HCT116 (cell line): ENCODE measurements at places on chromosomes 3 and 15.

- no peak for DNase-seq
These were observed 349.9 kb downstream of the NLGN1 start for GRCh38 chr3:173747427-173747826.

DNA sequence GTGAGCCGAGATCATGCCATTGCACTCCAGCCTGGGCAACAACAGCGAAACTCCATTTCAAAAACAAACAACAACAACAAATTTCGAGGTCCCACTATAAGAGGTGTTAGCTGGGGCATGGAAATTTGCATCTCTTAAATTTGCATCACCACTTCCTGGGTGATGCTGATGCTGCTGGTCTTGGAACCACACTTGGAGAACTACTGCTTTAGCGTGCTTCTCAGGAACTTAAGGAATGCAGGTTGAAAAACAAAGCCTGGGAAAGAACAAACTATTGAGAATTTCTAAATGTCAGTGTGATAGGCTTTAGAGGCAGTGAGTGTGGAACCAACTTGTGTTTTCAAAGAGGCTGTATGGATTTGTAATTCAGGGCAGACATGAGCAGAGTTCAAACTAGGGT lies 858.4 kb upstream of the ARPP21 start:
- DNase-seq = no peak

DNA sequence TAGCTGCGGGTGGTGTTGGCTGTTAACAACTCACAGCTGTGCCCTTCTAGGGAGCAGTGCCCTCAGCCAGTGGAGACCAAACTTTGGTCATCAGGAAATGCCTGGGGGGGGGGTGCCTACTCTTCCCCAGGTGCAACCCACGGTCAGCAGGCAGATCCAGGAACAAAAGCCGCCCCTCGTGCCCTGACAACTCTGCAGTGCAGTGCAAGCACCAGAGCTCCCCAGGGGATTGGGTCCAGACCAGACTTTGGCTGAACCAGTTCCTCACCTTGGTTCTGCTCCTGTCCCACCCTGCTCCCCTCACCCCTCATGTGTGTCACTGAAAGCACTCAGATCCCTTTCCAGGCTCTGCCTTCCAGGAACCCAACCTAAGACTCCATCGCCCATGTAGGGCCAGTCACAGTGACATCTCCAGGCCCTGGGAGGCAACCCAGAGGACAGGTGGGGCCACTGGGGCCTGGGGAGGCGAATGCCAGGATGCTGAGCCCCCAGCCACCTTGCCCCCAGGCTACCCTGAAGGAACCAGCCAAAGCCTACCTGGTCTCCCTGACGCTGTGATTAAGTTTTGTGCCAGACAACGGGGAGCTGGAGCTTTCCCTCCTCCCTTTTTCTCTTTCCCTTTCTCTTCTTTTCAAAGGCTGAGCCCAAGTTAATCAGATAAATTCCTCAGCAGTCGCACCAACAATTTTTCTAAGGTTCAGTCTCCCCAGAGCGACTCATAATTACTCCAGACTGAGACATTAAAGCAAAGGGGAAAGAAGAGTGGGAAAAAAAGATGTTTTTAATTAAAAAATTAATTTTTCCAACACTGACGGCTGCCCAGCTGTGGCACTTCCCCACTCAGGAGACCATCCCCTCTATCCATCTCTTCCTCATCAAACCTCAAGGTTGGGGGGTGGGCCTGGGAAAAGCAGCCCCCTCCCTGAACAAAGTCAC lies 207.5 kb upstream of the LINGO1 start:
- DNase-seq = no peak

DNA sequence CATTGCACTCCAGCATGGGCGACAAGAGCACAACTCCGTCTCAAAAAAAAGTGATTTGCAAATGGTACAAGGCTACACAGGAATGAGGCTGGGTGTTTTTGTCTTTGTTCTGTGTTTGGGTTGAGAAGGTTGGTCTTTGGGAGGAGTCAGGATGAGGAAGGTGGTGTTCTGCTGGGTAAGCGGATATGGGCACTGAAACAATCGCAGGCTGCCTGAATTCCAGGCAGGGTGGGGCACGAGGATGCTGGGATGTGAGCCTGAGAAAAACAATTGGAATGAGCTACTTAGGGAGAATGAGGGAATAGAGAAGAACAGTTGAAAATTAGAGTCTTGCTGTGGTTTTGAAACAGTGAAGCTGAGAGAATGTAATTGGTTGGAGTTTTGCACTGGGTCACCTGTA lies 51.6 kb downstream of the ZBTB38 start:
- no peak for DNase-seq

GRCh38 chr3:71219744-71220638 lies 363.5 kb downstream of the FOXP1 start:
- no peak for DNase-seq

GRCh38 chr3:39150148-39150802 lies 3.1 kb downstream of the CSRNP1 start:
- DNase-seq = no peak
